Spinal cord (tissue), 10 donors: ENCODE measurements at places on chromosomes 11 and 22.

DNA sequence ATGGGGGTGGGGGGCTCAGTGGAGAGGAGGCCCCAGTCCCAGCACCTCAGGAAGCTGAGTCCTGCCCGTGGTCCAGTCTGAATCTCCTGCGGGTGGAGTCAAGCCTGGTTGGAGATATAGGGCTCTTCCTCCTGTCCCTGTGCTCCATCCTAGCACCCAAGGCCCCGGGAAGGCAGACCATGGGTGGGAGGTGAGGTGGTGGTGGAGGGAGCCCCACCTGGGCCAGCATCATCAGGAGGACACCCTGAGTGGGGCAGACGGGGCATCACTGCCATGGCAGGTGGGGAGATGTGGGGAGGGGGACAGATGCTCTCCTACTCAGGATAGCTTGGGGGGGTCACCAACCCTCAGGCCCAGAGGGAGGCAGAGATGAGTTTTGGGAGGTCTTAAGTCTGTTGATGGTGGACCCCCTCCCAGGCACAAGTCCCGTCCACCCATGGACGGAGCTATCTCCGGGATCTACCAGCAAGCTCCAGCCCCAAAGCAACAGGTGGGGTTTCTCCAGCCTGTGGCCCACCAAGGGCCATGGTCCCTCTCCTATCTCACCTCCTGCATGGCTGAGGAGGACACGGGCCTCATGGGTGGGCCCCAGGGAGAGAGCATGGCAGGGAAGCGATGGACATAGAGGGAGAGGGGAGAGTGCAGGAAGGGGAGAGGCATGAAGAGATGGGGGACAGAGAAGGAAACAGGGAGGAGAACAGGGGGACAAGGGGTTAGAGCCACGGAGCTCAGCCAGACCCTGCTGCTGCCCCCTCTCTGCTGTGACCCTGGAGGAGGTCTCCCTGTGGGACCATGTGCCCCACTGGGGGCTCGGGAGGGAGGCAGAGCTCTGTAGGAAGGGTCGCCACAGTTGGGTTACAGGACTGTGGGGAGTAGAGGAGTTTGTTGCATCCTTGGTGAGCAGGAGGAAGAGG, 1.3 kb downstream of the MRGPRE start:
- no peak for DNase-seq

DNA sequence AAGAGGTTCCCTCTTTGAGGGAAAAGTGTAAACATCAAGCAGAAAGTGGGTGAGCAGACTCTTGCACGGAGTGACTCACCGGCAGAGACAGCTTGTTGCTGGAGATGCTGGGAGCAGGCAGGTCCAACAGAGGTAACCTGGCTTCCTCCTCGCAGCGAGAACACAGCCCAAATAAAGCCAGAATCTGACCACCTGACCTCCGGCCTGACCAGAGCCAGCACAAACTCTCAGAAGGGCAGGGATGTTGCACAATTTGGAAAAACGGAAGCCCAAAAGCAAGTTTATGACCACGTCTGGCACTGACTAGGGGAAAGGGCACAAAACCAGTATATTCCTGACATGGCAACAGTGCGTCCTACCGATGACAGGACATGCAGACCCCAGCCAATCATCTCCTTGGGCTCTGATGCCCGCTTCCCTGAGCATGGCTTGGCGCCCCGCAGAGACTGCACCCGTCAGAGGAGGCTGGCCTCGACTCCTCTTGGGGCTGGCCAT, 5.4 kb downstream of the SMCO4 start:
- DNase-seq = no peak

GRCh38 chr11:66971488-66971887, 3.6 kb upstream of the C11orf86 start:
- DNase-seq = no peak

- no peak for DNase-seq
Measured at GRCh38 chr11:91660036-91660435, 564.6 kb upstream of the FAT3 start.
